Stimulated activated CD4-positive, alpha-beta T cell treated with anti-CD3 and anti-CD28 coated beads, Interleukin-15, amount 100 ng/mL, for 1 hour (primary cell): ENCODE measurements at places on chromosomes 2 and 18.

DNA sequence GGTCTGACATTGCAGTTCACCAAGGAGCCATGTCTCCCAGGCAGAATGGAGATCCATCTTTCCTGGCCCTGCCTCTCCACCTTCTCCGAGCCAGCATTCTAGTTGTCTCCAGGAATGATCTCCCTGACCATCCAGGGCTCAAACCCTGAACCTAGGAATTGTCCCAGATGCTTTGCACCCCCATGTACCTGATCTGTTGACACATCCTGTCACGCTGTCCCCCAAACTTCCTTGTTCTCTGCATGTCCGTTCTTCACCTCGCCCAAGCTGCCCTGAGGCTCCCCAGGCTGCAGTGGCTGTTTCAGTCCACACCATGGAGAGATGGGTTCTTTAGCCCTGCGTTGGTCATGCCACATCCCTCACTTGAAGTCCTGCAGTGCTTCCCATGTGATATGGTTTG lies 7.0 kb upstream of the MBP start:
- no peak for DNase-seq

DNA sequence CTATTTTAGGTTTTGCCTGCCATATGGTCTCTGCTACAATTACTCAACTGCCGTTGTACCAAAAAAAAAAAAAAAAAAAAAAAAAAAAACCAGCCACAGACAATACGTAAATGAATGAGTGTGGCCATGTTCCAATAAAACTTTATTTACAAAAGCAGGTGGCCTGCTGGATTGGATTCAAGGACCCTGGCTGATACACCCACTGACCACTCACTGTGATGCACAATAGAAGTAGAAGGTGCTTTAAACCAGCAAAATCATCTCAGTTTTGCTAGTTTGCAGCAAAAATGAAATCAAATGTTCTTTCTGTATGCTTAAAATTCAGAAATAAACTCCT lies 137.4 kb downstream of the AKAIN1 start:
- no peak for DNase-seq

DNA sequence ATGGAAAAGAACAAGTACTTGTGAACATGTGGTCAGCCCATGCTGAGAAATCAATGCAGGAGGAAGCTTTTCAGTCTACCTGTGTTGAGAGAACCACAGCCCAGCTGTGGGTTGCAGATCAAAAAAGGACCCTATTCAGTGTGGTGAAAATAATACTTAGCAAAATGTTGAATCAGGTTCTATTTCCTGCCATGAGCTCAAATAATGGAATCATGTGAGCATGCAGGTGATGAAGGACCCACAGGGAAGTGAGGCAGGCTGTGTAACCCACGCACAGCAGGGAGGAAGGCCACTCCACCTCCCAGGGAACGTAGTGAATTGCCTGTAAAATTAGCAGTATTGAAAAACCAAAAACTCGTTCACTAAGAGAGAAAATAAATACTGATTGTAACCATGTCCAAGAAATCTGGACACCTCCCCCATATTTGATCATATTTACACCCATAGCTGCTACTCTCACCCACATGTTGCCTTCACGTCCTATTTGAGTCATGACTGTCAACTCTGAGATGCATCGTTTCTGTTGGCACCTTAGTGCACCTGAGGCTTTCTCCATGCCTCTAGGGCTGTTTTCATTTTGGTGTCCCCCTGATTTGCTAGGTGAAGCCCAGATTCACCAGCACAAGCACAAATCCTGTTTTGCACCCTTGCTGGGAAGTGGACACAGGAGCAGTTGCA lies 20.5 kb upstream of the BCL2L11 start:
- no peak for DNase-seq

DNA sequence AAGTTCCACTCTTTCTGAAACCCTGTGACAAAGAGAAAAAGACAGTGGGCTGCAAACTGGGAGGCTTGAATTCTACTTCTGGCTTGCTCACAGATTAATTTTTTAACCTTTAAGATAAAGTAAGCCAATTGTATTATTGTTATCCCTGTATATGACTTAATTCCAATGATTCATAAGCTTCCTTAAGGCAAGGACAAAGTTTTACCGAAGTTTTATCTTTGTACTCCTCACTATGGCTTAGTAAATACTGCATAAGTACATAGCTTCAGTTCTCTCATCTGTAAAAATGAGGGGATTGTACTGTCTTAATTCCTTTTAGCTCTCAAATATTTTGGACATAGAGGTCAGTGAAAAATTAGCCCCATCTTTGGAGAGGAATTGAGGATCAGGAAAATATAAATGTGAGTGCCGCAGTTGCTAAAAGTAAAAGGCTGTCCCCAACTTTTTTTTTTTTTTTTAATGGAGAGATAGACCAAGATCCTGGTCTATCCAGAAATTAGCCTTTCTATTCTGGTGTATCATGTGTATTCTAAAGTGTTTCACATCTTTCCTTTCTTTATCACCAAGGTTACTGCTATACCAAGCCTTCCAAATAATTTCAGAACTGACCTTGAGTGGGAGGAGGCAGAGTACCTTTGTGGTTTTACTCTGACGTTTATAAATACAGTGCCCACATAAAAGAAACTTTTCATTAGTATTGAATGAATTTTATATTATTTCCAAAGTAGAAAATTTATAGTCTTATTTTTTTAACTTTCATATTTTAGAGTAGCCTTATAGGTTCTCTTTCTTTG lies 13.3 kb downstream of the RELCH start:
- DNase-seq, result no peak

- no peak for DNase-seq
These were observed 81.3 kb downstream of the TFCP2L1 start for GRCh38 chr2:121203591-121204249.

DNA sequence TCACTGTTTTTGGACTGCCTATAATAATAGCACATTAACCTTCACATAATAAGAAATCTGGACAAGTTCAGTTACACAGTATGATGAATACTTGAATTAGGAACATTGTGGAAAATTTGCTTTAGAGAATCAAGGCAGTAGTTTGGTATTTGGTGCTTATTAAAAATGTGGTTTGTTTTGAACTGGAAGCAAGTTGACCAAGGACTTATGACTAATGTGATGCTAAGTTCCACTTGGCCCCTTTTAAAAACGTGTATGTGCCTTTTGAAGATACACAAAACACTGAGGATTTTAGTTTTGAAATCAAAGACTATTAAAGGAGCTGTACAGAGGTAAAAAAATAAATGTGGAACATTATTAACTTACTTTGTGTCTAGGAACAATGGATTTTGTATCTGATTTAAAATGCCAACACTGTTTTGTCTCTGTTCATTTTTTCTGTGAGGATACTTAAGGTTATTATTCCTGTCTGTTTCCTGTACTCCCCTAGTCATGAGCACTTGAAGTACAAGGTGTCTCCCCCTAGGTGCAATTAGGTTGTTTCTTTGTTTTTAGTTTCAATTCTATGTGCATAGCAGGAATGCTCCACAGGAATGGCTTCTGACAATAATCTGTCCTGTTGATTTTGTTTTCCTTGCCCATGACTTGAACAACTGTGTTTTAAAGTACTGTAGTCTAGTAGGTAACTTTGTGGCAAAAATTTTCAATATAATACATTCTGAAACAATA lies 49.6 kb upstream of the PTH2R start:
- DNase-seq, result no peak

DNA sequence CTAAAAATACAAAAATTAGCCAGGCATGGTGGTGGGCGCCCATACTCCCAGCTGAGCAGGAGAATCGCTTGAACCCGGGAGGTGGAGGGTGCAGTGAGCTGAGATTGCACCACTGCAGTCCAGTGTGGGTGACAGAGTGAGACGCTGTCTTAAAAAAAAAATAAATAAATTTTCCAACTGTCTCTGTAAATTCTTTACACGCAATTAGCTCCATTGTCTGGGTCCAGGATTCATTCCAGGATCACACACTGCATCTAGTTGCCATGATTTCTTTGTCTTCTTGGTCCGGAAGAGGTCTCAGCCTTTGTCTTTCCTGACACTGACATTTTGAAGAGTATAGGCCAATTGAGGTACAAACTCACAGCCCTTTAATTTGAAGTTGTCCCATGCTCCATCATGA lies 167.6 kb upstream of the NYAP2 start:
- no peak for DNase-seq

- DNase-seq, result no peak
These were observed 25.7 kb downstream of the LPIN1 start for GRCh38 chr2:11771971-11772615.
